Left cardiac atrium (tissue), 4 donors: ENCODE measurements at places on chromosomes 1 and 21.

GRCh38 chr1:162371611-162372010 is 5.0 kb downstream of the SPATA46 start:
- DNase-seq = no peak

GRCh38 chr1:156198831-156199349 is 5.0 kb downstream of the SLC25A44 start:
- no peak for DNase-seq

- DNase-seq = no peak
Observed at GRCh38 chr1:153616917-153617311, 789 bp upstream of the S100A14 start.

- DNase-seq = no peak
Observed at GRCh38 chr1:50452700-50453099, 29.5 kb upstream of the DMRTA2 start.

GRCh38 chr1:45687754-45688740 is at the start of gene TMEM69:
Gene TMEM69 (plus strand): TSS chr1:45688181. CDS start chr1:45691069, 2,888 bp downstream.
- DNase-seq = peak; percentile 69

DNA sequence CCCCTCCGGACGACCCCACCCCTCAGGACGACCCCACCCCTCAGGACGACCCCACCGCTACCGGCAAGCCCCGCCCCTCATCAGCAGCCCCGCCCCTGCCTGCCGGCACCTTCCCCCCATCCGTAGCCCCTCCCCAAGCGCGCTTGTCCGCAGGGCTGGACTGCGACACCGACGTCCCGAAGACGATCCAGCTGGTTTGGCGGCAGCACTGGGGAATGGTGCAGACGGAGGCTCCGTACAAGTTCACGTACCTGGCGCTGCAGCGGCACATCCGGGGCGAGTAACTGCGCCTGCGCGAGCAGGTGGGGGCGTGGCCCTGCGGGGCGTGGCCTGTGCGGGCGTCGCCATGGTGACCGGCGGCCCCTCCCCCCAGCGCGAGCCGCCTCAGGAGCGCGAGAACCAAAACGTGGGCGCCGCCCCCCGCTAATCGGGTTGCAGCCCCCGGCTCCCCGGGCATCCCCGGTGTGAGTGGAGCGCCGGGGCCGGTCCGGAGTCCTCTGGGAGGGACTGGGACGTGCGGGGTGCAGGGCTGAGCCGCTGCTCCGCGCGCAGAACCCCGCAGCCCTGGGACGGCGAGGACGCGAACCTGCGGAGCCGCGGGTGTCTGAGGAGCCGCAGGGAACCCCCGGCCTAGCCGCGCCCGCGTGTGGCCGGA is 4.9 kb downstream of the RNF223 start:
- peak; percentile 76 for DNase-seq

GRCh38 chr21:45538381-45539045 is 3.7 kb downstream of the SLC19A1 start:
- DNase-seq = no peak

GRCh38 chr1:175377394-175377793 is 184.8 kb upstream of the KIAA0040 start:
- DNase-seq = no peak

DNA sequence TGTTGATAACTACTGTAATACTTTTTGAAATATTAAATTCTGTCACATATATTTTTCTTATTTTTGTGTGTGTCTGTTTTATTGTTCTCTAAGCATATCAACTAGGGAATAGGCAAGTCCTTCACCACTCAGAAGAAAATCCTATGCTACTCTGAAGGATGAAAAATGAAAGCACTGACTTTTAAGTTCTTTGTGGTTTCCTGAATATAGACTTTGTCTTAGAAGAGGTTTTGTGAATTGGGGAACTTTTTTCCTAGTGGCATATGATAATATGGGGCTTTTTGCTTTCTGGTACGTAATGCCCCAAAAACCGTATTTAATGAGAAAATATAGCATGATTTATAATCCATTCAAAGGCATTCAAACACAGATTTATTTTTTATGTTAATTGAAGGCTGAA is 136.0 kb downstream of the SNX7 start:
- no peak for DNase-seq

GRCh38 chr21:40158366-40158765 is 291.1 kb downstream of the PCP4 start:
- no peak for DNase-seq

DNA sequence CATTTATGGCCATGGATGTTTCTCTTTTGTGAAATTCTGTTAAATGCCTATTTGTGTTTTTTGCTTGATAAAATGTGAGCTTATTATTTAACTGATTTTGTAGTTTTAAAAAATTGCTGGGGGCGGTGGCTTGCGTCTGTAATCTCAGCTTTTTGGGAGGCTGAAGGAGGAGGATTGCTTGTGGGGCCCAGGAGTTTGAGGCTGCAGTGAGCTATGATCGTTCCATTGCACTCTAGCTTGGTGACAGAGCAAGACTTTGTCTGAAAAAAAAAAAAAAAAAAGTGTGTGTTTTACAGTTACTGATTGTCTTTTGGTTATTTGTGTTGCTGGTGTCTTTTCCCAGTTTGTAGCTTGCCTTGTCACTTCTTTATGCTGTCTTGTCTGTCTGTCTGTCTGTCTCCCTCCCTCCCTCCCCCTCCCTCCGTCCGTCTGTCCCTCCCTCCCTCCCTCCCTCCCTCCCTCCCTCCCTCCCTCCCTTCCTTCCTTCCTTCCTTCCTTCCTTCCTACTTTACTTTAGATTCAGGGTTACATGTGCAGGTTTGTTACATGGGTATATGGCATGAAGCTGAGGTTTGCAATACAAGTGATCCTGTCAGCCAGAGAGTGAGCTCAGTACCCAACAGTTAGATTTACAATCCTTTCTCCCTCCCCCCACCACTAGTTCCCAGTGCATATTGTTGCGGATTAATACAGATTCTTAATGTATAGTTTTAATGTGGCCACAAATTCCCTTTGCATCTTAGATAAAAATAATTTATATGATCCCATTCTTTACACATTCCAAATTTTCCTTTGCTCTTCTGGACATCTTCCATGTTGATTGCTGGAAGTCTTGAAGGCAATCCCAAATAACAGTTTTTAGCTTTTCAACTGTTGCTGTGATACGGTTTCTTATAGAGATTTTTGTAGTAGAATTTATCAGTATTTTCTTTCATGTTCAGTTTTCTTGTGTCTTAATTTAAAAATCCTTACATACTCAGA is 25.1 kb downstream of the PTBP2 start:
- DNase-seq = no peak

- no peak for DNase-seq
Observed at GRCh38 chr1:46128344-46128743, 4.1 kb downstream of the PIK3R3 start.

- no peak for DNase-seq
Observed at GRCh38 chr21:20020026-20020425, 978.2 kb upstream of the NCAM2 start.

GRCh38 chr1:27351541-27352107 is 9.8 kb downstream of the SYTL1 start:
- DNase-seq = no peak

GRCh38 chr1:177429234-177429633 is 258.5 kb downstream of the BRINP2 start:
- no peak for DNase-seq
